Right ventricle myocardium inferior (tissue), 1 donor: ENCODE measurements at places on chromosomes 2 and 18.

DNA sequence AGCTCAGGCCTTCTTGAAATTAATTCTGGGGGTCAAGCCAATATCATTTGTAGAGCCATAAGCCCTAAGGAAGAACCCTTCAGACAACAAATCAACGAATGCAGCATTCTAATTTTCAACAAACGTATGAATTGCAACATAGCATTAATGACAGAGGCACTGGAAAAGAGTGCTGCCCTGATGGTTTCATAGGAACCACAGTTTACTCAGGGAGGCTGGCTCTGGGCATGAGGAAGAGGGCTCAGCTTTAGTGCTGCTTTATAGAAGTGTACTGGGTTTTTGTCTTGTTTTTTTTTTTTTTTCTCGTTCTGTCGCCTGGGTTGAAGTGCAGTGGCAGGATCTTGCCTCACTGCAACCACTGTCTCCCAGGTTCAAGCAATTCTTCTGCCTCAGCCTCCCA, 36.1 kb upstream of the CAB39 start:
- no peak for DNase-seq

DNA sequence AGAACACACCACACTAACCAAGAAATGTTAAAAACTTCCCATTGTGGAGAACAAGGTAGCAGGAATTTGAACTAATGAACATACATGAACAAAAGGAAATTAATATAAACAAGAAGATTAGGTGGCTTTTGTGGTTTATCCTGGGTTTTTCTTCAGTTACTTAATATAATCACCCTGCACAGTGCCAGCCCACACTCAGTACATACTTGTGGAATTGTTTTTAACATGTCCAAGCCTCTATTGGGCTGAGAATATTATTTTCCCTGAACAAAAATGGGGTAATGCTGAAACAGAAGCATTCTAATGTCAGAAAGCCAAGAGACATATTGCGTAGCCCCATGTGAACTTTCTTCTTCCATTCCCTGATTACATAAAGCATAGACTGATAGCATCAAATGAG, 202.8 kb downstream of the DNER start:
- DNase-seq = no peak

GRCh38 chr2:85414761-85415553, 3.6 kb upstream of the SH2D6 start:
- no peak for DNase-seq

DNA sequence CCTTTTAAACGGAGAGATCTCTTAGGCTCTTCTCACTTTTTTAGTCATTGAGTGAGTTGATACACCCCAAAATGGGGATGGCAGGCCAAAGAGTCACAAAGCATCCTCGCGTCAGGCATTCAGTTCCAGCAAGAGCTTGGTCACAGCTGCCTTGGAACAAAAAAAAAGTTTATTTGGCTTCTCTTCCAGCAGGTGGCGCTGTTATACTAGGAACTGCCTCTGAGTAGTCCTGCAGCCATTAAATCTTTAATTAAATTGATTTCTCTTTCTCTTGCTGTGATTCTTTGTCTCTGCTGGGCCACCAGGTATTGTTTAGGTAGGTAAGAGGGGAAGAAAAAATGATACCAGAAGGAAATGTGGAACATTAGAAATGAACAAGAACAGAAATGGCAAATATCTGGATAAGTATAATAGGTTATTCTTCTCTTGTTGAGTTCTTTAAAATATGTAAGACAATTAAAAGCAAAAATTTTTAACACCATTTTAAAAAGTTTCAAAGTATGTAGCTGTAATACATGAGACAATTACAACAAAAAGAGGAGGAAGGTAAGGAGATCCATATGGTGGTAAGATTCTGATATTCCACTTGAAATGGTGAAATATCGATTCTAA, 175.1 kb downstream of the GALNT1 start:
- no peak for DNase-seq

DNA sequence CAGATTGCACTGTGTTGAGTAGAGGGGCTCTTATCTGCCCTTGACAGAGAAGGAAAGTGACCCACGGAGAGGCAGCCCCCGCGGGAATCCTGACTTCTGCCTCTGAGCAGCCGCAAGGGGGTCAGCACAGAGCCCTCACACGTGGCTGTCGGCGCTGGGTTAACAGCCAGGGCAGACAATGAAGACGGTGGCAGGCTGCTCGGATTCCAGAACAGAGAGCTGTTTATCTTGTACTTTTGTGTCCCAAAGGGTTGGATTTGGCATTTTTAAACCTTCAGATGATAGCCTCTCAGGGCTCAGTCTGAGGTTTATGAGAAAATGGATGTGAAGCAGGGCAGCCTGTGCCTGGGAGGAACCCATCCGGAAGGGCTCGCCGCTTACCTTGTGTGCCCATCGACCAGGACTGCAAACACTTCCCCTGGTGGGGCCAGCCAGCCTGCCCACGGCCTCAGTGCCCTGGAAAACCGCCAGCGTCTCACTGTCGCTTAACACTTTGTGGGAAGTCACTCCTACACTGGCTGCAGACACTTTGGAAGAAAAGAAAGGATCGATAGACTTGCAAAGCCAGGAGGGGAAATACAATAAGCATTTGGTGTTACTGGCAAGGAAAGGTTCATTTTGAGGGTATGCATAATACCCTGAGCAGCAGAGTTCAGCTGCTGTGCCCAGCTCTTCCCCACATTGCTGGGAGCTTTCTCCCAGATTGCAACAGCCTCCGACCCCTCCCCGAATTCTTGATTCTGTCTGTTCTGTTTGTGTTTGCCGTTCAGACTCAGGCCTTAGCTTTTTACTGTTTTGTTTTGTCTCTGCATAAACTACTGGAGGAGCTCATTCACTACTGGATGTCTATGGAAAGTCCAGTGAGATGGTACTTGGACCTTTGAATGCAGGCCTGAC, 325.3 kb upstream of the MYT1L start:
- no peak for DNase-seq

- no peak for DNase-seq
Observed at GRCh38 chr2:54704238-54704637, 19.2 kb upstream of the EML6 start.

- no peak for DNase-seq
Observed at GRCh38 chr2:96249654-96250053, 16.1 kb downstream of the TMEM127 start.

- no peak for DNase-seq
Observed at GRCh38 chr2:120018549-120018948, 5.7 kb downstream of the EPB41L5 start.
